ENCODE measurements at places on chromosomes 7 and 10. TPM values are rescaled to one million over a fixed set of nuclear protein-coding genes. Genes with fewer than 3 reads are reported as not detected.

Gene SLC26A3
- not detected for total RNA-seq

Gene ZNF488
- total RNA-seq = 0.13 TPM

Gene CEP55
- 28.9 TPM for total RNA-seq

Gene CYP3A7
- total RNA-seq = not detected

Gene RARRES2
- total RNA-seq = not detected

Gene HMX3
- not detected for total RNA-seq

Gene PRLHR
- not detected for total RNA-seq

Gene CTTNBP2
- total RNA-seq = not detected

Gene LIPN
- not detected for total RNA-seq

Gene GRID2IP
- total RNA-seq = not detected

Gene SCD
- 64.3 TPM for total RNA-seq
